ENCODE measurements at places on chromosomes 11 and 22. TPM values are rescaled to one million over a fixed set of nuclear protein-coding genes. Genes with fewer than 3 reads are reported as not detected.
A peak's percentile ranks its signal among the peaks of the same experiment; 100 is the strongest.

DNA sequence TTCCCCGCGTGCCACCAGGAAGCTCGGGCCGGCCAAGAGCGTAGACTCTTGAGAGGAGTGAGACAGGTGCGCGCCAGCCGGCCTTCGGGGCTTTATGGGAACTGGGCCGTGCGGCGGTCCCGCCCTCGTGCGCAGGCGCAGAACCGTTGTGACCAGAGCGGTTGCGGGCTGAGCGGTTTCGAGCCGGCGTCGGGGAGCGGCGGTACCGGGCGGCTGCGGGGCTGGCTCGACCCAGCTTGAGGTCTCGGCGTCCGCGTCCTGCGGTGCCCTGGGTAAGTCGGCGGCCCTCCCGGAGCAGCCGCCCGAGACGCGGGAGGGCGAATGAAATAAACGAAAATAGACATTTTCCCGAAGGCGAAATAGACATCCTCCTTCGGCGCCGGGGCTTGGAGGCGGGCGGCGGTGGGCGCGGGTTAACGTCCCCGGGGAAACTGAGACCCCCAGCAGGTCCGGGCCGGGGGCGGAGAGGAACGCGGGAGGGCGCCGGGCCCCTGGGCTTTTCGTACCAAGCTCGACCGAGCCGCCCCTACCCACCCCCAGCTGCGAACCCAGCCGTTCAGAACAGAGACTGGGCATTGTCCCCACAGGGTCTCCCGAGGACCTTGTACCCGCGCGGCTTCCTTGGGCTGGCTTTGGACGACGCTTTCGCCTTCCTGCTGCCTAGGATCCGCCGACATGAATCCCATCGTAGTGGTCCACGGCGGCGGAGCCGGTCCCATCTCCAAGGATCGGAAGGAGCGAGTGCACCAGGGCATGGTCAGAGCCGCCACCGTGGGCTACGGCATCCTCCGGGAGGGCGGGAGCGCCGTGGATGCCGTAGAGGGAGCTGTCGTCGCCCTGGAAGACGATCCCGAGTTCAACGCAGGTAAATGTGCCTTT, at the start of gene ASRGL1:
ASRGL1 (plus strand) TSS at position 146 of the 879 bp plus-strand sequence; CDS start at position 676, 530 bp downstream.
- peaks cover 12% of the 10 kb centered on the region for H3K27me3 ChIP-seq
- H3K4me1 ChIP-seq = peaks cover 69% of the 10 kb centered on the region
- H3K4me3 ChIP-seq = peak within 1 kb of the TSS; percentile 55

DNA sequence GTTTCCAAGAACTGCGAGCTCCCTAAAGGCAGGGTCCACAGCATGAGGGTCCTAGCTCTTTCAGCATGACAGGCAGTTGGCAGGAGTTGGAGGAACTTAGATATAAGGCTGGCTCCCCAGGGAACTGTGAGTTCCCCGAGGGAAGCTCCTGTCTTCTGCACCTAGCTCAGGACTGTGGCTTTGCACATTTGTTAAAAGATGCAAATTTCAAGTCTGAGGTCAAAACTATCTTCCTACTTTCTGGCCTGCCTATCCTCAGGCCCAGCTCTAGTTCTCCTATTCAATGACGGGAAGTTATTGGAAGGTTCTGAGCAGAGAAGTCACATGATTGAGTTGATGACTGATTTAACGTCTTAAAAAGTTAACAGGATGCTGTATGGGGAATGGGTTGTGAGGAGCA, 11.7 kb upstream of the UCP3 start:
- H3K4me1 ChIP-seq = peaks cover 67% of the 10 kb centered on the region
- no peak for DNase-seq
- H3K27ac ChIP-seq = peak overlapping the region; percentile 78
- no peaks in the 10 kb centered on the region for H3K36me3 ChIP-seq
- no peak overlapping the region for H3K4me3 ChIP-seq

DNA sequence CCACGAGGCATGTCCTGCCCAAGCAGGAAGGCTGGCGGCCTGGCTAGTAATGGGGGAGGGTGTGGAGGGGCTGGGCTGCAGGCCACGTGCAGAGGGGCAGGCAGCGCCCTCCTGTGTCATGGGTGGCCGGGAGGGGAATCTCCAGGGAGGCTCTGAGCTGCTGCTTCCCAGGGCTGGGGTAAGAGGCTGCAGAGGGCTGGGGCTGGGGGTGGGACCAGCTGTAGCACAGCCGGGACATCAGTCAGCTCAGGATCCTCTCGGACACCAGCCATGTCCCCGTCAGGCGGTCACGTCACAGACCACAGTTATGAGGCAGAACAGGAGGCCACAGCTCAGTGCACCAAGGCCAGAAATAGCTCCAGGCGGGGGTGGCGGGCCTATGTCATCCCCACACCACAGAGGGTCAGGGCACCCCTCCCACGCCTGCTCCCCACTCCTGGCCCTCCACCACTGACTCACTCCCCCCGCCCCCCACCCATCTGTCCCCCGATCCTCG, 21.1 kb downstream of the RTN4R start:
- no peak for DNase-seq
- no peak overlapping the region for H3K27ac ChIP-seq
- H3K27me3 ChIP-seq = no peaks in the 10 kb centered on the region
- peaks cover 6% of the 10 kb centered on the region for H3K36me3 ChIP-seq
- peaks cover 29% of the 10 kb centered on the region for H3K4me1 ChIP-seq

DNA sequence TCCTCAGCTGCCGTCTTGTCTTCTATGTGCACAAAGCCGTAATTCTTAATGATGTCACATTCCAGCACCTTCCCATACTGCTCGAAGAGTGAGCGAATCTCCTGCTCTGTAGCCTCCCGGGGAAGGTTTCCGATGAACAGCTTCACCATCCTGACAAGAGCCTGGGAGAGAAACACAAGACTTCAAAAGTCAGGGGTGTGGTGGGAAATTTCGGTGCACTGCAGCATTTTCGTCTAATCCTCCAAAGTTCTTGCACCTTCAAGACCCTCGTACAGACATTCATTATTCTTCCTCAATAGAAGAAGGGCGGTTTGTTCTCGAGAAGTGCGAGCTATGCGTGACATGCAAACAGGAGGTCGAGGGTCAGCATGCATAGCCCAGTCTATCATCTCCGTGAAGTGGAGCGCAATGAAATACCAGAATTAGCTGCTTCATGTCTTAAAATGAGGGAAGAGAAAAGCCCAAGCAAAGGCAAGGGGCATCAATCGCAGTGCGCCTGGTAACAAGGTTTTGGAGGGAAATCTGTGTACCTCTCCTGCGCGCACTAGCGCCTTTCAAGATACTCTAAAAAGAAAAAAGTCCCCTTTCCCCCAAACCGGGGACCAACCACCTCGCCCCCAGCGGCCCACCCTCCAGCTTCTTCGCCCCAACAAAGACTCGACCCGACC, 622 bp downstream of the RBM4B start:
- H3K4me3 ChIP-seq = peak overlapping the region; percentile 46
- H3K4me1 ChIP-seq = peaks cover 49% of the 10 kb centered on the region
- H3K27ac ChIP-seq = peak overlapping the region; percentile 96
- no peaks in the 10 kb centered on the region for H3K36me3 ChIP-seq
- DNase-seq = no peak
- no peaks in the 10 kb centered on the region for H3K27me3 ChIP-seq

- H3K4me1 ChIP-seq = peaks cover 15% of the 10 kb centered on the region
- H3K36me3 ChIP-seq = no peaks in the 10 kb centered on the region
- H3K27me3 ChIP-seq = no peaks in the 10 kb centered on the region
- peak overlapping the region; percentile 34 for H3K4me3 ChIP-seq
Observed at GRCh38 chr22:29030618-29031226, 30.9 kb downstream of the C22orf31 start.

GRCh38 chr22:22687638-22688500, 43.5 kb downstream of the GGTLC2 start:
- no peak overlapping the region for H3K4me3 ChIP-seq
- H3K27ac ChIP-seq = no peak overlapping the region
- DNase-seq = no peak

SMC1B gene
- total RNA-seq = 0.15 TPM
